Trophoblast cell (in vitro differentiated cells and primary cell): ENCODE measurements at places on chromosomes 4 and X.

GRCh38 chr4:15417233-15417660, 10.6 kb upstream of the C1QTNF7 start:
- no peak for DNase-seq

DNA sequence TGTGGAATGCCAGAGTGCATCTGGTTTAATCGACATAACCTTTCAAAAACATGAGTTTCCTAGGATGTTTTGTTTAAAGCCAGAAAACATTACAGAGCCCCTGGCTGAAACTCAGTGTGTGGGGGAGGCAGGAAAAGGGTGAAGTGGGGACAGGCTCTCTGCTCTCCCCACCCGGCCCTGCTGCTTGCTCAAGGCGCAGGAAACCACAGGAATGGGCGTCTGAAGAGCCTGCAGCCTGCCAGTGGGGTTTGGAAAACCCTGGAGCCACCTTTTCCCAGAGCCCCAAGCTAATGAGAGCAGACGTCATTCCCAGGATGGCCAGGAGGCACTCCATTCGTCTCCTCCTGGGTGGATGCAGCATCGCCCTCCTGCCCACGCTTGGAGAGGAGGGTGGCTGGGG, 240.6 kb downstream of the AFAP1 start:
- no peak for DNase-seq

- DNase-seq: no peak
Observed at GRCh38 chr4:71262161-71262560, 76.7 kb upstream of the SLC4A4 start.

DNA sequence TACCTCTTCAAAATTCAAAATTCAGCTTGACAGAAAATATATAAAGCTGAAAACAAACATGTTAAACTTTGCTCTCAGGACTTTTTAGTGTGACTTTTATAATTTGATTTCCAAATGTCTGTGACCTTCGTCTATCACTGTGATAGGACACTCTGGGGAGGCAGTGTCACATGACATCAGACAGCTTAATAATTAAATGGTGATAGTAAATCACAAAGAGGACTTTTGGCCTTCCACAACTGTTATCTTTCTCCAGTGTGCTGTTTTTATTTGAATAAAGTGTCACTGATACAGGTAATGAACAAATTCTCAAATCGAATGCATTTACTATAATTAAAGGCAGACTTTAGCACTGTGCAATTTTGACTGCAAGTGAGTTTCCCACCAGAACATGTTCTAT, 83.1 kb downstream of the MID1 start:
- no peak for DNase-seq

GRCh38 chr4:73653695-73654106, 33.5 kb upstream of the RASSF6 start:
- DNase-seq: peak; percentile 89
